ENCODE measurements at places on chromosomes 4 and X. TPM values are rescaled to one million over a fixed set of nuclear protein-coding genes. Genes with fewer than 3 reads are reported as not detected.

- no peak for DNase-seq
Measured at GRCh38 chr4:152944666-152945320, 8.7 kb downstream of the FHDC1 start.

The ZGRF1 gene
- 2.9 TPM for total RNA-seq

GRCh38 chr4:3676196-3676595 lies 90.0 kb upstream of the ADRA2C start:
- no peak for DNase-seq

The GPR173 gene
- 1.9 TPM for total RNA-seq

DNA sequence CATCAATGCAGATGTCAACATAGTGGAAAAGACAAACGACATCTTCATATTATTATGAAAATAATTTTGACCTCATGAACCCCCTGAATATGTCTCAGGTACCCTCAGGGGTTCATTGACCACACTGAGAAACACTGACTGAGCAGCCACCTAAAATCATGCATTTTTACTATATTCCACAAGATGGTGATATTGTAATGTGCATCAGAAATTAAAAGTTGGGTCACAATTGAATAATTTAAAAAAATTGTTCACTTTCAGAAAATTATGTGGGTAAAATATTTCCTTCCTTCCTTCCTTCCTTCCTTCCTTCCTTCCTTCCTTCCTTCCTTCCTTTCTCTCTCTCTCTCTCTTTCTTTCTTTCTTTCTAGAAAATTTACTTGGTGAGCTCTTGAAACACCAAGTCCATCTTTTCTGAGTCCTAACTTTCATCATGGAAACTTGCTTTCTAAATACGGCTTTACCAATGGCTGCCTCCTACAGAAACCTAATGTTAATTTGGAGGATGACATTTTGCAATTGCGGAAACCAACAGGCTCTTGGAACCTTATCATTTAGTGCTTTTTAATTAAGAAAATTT lies 103.6 kb downstream of the RTL3 start:
- DNase-seq, result no peak

The ZNF185 gene
- total RNA-seq, result 7.0 TPM

GRCh38 chrX:155966876-155967275 lies 30.6 kb upstream of the IL9R start:
- DNase-seq, result no peak

DNA sequence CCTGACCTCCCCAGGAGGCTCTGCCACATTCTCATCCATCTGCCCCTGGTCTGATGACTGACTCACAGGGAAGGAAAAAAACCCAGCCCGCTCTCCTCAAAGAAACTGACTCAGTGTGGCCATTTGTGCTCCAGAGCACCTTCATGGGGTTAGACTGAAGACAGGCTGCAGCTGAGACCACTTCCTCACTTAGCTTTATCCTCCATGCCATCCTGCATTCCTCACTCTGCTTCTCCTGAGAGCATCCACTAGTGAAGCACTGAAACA lies 35.9 kb upstream of the HPSE start:
- DNase-seq, result no peak

- DNase-seq, result no peak
Measured at GRCh38 chr4:26365537-26366150, 44.8 kb downstream of the RBPJ start.

The NUDT11 gene
- total RNA-seq, result 5.0 TPM

- DNase-seq, result no peak
Measured at GRCh38 chrX:7132335-7133049, 15.0 kb upstream of the STS start.

DNA sequence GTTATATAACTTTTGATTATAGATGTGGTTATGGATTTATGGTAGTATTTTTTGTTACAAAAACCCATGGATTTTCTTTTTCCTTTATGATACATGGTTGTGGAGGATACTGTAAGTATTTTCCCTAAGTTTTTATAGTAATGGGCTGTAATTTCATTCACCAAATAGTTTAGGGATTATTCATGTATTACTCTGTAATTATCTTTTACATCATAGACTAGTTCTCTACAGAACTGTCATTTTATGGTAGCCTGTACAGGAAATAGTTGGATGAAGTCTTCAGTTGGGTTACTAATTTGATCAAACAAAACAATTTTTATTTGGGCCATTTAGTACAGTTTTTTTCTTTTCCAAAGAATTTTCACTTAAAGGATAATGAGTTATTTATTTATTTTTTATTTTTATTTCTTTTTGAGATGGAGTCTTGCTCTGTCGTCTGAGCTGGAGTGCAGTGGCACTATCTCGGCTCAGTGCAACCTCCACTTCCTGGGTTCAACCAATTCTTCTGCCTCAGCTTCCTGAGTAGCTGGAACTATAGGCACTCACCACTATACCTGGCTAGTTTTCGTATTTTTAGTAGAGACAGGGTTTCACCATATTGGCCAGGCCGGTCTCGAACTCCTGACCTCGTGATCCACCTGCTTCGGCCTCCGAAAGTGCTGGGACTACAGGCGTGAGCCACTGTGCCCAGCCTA lies 42.1 kb downstream of the RBPJ start:
- no peak for DNase-seq

The NDUFC1 gene
- 34.5 TPM for total RNA-seq

DNA sequence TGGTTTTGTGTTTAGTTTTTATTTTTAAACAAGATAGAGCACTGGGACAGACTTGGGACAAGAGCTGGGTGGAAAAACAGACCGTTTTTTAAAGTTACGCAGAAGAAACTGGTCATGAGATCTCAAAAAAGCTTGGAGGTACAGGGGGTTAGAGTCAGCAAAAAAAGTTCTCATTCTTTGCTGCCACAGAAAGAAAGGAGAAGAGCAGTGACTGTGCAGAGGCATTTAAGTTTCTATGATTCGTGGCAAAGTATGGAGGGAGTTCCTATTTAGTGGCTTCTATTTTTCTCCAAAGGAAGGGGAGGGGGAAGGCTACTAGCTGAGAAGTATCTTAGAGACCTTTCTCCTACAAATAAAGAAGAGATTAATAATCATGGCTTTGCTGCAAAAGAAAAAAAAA lies 68.3 kb downstream of the MANBA start:
- no peak for DNase-seq

DNA sequence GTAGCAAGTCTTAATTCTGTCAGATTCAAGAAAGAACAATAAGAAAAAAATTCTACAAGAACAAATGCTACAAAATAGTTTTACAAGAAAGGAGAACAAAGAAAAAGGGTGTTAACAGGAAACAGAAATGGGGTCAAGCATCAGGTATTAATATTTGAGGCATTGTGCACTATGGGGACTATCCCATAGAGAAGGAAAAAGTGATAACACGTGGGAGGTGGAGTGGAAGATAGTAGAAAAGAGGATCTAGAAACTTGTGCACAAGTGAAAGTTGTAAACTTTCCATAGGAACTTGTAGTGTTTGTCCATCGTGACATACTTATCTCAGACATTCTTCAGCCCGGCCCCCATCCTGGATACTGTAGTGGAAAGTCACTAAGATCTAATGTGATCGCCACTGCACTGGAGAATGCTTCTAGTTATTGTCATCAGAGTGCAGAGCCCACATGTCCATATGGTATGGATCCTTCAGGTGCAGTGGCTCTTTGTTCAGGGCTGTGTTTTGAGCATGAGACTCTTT lies 15.4 kb upstream of the NFXL1 start:
- DNase-seq, result no peak

The GAGE13 gene
- total RNA-seq, result not detected

- DNase-seq, result no peak
Measured at GRCh38 chrX:47625365-47625764, 4.4 kb downstream of the CFP start.

DNA sequence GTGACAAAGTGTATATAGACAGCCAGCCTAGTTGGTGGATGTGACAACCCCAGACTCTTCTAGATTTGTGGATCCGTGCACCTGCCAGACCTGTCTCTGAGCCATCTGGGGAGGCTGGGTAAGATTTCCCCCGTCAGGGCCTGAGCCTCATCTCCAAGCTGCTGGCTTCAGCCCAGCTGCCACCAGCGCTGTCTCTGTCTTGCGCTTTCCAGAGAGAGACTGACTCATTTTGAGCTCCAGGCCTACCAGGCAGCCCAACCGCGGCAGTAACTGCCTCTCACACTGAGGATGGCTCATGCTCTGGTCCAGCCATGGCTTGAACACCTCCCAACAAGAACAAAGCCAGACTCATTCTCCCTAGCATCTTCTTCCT lies 26.4 kb downstream of the NOP14 start:
- no peak for DNase-seq

GRCh38 chrX:111444881-111445280 lies 32.9 kb upstream of the DCX start:
- no peak for DNase-seq

GRCh38 chrX:15989716-15990115 lies 133.6 kb upstream of the GRPR start:
- DNase-seq, result no peak

- DNase-seq, result no peak
Measured at GRCh38 chr4:1035510-1035909, 24.1 kb downstream of the FGFRL1 start.

The PPBP gene
- total RNA-seq, result 1.9 TPM
